NCI-H226 (cell line): ENCODE measurements at places on chromosomes 3 and 15.

DNA sequence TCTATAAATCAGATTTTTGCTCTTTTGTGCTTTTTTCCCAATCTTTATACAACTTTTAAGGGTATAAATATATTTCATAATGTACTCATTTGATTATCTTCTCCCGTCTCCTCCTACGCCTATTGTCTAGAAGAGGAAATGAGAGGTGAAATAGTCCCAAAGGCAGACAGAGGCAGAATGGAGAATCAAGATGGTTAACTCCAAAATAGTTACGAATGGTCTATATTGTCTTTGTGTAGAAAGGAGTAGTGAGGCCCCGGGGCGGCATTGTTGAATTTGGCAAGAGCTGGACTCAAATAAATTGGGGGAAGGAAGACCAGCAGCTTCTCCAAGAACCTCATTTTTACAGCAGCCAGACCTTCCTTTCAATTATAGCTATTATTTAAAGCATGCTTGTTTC, 23.9 kb downstream of the ITPR1 start:
- no peak for DNase-seq

DNA sequence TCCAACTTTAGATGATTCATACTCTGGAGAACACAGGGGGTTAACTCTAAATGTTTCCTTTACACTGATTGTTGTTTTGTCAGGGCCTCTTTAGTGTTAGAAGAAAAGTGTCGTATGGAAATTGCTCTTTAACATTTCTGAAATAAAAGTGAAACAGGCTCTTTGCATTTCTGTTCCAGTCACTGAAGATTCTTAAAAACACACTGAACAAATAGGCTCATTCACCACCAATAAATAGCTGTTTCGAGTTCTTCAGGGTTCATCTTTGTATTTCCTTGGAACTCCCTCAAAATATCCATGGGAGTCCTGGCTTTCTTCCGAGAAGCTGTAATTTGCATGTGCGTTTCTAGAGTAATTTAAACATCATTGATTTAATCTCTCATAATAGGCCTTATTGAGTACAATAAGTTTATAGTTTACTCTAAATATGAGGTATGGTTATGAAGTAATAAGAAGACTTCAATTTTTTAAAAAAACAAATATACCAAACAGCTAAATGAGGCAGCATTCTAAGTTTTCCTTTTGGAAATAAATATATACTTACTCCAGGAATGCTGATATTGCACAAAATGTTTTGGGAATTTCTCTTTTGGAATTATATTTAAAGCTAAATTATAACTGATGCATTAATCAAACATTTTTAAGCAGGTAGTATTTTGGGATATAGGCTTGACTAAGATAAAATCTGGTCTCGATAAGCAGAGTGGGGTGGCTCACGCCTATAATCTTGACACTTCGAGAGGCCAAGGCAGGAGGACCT, 327.4 kb downstream of the EPHA3 start:
- no peak for DNase-seq

DNA sequence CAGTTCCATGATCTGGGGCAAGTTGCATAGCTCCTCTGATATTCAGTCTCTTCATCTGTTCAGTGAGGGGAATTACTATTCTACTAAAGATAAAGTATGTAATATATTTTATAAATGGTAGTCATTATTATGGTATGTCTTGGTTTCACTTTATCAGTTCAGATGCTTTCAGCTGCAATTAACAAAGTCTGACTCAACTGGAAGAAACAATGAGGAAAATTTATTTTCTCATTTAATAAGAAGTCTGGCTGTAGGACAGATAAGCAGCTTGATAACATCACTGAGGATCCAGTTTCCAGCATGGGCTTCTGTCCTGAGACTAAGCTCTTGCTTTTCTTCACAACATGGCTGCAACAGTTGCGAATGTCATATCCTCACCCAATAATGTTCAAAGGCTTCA, 354.3 kb upstream of the TRIM42 start:
- no peak for DNase-seq

- DNase-seq: peak; percentile 45
These were observed 76.5 kb downstream of the MYO1E start for GRCh38 chr15:59296181-59296617.

DNA sequence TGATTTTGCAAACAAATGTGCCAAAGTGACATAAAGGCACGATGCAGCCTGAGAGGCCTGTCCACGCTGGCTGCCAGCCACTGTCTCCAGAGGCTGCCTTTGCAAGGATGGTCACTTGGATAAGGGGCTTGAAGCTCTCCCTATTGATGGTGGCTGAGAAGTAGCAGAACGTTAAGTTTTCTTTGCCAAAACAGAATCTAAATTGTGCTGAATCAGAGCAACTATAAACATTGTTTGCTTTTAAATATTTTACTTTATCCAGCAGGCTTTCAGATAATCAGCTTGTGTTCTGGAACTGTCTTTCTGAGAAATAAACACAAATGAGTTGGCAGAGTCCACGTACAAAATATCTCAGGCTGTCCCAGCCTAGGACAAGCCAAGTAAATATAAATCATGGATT, 23.8 kb upstream of the CNBP start:
- DNase-seq: no peak
